CD8-positive, alpha-beta memory T cell (primary cell): ENCODE measurements at places on chromosomes 7 and 10. TPM values are rescaled to one million over a fixed set of nuclear protein-coding genes. Genes with fewer than 3 reads are reported as not detected.

NFE2L3 gene
- polyA plus RNA-seq = 6.5 TPM

PKD2L1 gene
- not detected for polyA plus RNA-seq

OR9A2 gene
- polyA plus RNA-seq = not detected

DNA sequence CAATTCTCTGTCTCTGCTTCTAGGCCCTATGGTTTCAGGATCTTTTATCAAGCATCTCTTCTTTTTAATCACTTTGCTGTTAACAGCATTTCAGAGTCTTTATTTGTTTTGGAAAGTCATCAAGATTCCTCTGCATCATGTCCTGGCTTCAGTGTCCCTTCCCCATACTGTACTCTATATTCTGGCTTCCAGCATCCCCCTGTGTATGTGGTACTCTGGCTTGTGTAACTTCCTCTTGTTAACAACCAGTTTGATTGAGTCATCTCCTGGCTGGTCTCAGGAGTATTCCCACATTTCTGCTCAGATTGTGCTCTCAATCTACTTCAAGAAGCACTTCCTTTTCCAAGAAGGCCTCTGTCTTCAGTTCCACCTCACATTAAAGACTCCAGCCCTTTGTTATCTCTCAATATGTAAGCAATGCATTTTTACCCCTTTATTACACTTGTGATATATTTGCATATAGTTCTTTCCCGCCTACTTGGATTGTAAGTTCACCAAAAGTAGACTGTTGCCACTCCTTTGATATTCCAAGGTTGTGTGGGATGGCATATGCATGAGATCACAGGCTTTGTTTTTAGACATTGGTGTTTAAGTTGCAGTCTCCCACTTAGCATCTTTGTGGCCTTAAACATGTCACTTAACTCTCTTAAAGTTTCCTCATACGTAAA is 15.1 kb upstream of the ATE1 start:
- no peak overlapping the region for H3K4me3 ChIP-seq
- no peaks in the 10 kb centered on the region for H3K36me3 ChIP-seq
- no peak for DNase-seq
- no peak overlapping the region for H3K27ac ChIP-seq
